Inflammatory macrophage treated with lipopolysaccharide for 1 hour (primary cell): ENCODE measurements at places on chromosomes 16 and 17.

GRCh38 chr16:28291651-28292626, at the start of gene SBK1:
Gene SBK1, plus strand, starts transcription at chr16:28292525. Its CDS starts 24,867 bp downstream, at chr16:28317392.
- DNase-seq, result peak; percentile 21

- DNase-seq, result no peak
Measured at GRCh38 chr17:29215717-29216116, 30.9 kb upstream of the CRYBA1 start.

DNA sequence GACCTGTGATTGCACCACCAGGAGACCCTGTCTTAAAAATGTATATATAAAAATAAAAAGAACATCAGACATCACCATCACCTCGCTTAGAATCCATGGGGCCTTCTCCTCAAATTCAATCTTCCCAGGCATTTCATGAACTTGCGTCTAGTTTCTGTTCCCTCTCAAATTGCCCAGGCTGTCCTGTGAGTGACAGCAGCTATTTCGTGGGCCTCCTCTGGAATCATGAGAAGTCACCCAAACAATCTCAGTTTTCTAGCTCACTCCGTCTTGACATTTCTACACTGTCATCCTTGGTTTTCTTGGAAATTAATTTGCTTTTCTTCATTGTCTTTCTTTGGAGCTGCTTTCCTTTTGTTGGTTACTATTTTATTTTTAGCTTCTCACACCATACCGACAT, 7.3 kb downstream of the SLC52A1 start:
- peak; percentile 13 for DNase-seq

DNA sequence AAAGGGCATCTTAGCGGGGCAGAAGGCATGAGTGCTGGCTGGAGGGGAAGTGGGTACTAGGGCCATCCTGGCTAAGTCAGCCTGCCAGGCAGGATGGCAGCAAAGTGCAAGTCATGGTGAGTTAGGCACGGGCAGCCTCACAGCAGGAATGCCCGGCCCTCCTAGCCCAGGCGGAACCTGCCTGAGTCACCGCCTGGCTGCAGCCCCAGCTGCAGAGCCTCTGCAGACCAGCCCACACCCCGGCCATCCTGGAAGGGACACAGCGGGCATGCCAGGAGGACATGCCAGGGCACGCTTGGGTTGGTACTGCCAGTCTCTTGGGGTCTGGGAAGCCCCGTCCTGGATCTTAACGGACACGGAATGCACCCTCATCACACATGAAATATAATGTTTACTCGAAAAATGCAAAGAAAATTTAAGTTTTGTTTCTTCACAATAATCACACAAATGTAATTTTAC, 5.0 kb upstream of the ALDH3A1 start:
- DNase-seq, result peak; percentile 94

DNA sequence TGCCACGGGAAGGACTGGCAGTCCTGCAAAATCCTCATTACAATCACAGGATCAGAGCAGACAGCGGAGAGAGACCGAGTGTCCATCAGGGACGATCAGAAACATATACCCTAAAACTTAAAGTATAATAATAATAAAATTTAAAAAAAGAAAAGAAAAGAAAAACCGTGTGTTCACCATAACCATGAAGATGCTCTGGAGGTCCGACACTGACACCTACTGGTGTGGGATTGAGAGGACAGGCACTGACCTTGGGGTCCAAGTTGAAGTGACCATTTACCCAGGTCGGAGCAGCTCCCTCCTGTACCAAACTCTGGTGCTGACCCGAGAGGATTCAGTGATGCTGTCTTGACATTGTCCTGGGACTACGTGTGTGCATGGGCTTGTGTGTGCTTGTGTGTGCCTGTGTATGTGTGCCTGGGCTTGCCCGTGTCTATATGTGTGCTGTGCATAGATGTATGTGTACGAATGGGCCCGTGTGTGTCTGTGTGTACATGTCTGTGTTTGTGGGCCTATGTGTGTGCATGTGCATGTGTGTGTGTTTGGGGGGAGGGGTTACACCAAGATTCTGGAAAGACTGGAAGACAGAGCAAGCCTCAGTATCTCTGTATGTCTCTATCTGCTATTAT, 10.0 kb upstream of the CD300LD start:
- peak; percentile 45 for DNase-seq

DNA sequence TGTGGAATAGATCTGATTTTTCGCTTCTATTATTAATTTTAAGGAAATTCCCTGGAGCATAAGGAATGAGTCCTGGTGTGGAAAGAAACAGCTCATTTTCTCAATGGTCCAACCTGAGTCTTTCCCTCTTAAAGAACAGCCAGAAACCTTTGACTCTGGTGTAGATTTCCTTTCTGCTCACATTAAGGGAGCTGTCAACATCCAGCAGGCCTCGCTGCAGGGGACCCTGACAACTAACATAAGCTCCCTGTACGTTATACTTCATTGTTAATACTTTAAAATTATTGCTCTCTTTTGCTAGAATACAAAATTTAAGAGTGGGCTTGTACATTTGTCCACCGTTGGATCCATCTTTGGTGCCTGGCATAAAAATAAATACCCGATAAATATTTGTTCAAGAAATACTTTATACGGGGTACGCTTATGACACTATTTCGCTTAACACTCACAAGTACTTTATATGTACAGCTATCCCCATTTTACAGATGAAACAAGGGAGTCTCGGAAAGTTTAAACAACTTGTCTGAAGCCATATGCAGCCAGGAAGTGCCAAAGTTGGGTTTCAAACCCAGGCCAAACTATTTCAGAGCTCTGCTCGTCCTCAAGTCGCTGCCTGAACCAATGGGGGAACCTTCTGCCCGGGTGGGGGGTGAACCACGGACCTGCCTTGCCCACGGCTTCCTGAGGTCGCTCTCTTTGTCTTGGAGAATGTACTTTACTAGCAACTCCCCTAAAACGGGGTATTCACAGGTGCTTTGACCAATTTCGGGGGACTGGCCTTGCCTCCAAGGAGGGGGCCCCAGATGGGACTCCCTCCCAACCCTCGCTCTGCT, 611 bp downstream of the SMARCE1 start:
- peak; percentile 36 for DNase-seq

- no peak for DNase-seq
Measured at GRCh38 chr16:81746566-81746965, 32.5 kb upstream of the PLCG2 start.

DNA sequence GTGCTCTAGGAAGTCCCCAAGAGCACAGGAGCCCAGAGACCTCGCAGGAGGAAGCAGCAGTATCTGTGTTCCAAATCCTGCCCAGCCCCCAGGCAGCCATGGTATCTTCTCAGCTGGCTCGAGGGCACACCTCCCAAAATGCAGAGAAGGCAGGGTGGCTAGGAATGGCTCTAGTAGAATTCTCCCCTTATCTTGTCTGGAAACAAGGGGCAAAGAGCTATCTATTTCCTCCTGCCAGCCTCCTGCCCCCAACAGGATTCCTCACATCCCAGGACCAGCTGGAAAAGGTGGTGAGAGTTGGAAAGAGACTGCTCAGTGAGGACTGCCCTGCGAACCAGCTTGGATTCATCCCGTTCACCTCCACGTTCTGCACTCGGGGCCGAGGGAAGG, 8.6 kb upstream of the TSPOAP1 start:
- DNase-seq, result peak; percentile 29

DNA sequence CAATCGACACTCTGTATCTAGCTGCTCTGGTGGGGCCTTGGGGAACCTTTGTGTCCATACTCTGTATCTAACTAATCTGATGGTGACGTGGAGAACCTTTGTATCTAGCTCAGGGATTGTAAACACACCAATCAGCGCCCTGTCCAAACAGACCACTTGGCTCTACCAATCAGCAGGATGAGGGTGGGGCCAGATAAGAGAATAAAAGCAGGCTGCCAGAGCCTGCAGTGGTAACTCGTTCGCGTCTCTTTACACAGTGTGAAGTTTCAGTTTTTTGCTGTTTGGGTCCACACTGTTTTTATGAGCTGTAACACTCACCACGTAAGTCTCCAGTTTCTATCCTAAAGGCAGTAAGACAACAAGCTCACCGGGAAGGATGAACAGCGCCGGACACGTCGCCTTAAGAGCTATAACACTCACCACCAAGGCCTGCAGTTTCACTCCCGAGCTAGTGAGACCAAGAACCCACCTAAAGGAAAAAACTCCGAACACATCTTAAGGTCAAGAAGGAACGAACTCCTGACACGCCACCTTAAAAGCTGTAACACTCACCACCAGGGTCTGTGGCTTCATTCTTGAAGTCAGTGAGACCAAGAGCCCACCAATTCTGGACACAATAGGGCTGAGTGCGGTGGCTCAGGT, 64.6 kb downstream of the KPNA2 start:
- no peak for DNase-seq

- no peak for DNase-seq
Measured at GRCh38 chr17:28705074-28705659, 6.5 kb downstream of the PROCA1 start.

DNA sequence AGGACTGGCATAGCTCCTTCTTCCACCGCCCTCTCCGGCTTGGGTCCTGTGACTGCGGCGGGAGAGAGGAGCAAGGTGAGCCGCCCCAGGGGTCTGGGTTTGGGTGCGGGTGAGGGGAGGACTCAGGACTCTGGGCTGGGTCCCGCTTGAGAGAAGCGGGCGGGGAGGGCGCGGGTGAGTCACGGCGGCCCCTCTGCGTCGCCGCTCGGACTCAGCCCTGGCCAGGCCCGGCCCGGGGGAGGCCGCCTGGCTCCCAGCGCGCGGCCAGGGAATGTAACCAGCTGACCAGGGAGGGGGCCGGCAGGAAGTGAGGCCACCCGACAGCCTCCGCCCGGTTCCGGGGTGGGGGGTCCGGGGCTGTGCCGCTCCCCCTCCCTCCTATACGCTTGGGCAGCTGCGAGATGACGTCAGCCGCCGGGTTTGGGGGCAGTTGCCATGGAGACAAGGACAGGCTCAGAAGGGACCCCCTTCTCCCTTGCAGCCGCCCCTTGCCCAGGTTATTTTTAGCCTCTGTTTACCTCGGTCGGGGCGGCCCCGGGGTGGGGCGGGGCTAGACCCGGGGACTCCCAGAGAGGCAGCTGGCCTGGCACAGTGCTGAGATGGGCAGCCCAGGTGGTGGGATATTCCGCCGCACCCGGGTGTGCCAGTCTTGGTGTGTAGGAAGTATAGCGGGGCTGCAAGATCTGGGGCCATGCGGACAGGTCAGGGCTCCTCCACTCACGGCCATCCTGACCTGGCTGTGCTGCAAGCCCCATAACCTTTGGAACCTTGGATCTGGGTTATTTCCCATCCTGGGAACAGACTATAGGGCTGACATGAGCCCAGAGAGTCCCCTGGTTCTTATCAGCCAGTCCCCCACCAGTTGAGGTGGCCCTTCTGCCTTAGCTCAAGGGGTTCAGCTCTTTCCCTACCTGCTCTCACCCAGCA, 1.6 kb downstream of the RIPOR1 start:
- peak; percentile 79 for DNase-seq

GRCh38 chr16:66776457-66776856, 24.9 kb downstream of the TERB1 start:
- DNase-seq, result no peak

GRCh38 chr17:29630630-29631193, 8.0 kb upstream of the CORO6 start:
- no peak for DNase-seq

DNA sequence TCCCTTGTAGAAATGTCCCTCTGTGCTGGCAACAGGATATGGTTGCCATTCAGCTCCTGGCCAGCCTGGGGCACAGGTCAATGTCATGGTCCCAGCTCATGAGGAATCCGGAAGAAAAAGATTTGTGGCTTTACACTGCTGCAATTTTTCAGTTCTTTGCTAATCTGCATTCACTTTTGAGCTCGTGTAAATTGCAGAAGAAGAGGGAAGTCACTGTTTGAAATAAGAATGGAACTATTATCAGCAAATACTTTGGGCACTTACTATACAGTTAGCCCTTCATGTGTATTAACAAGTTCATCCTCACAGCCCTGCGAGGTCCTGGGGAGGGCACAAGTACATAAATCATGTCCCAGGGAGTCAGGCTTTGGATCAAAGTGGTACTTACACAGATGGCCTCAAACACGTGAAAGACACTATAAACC, 14.2 kb downstream of the SLC47A2 start:
- no peak for DNase-seq

DNA sequence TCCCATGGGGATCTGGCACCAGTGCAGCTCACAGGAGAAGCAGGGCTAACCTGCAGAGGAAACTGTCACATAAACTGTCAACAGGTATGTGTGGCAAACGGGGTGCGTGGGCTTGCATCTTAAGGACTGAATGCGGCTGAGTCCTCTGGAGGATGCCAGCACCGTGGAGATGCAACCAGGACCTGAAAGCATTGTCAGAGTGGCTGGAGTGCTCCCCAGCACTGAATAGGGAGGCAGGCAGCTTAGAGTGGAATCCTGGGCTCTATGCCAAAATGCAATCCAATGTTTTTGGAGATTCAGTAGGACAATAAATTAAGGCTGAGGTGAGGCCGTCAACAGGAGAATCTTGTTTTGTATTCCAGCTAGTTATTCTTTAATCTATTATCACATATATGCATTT, 21.3 kb upstream of the SALL1 start:
- DNase-seq, result no peak

DNA sequence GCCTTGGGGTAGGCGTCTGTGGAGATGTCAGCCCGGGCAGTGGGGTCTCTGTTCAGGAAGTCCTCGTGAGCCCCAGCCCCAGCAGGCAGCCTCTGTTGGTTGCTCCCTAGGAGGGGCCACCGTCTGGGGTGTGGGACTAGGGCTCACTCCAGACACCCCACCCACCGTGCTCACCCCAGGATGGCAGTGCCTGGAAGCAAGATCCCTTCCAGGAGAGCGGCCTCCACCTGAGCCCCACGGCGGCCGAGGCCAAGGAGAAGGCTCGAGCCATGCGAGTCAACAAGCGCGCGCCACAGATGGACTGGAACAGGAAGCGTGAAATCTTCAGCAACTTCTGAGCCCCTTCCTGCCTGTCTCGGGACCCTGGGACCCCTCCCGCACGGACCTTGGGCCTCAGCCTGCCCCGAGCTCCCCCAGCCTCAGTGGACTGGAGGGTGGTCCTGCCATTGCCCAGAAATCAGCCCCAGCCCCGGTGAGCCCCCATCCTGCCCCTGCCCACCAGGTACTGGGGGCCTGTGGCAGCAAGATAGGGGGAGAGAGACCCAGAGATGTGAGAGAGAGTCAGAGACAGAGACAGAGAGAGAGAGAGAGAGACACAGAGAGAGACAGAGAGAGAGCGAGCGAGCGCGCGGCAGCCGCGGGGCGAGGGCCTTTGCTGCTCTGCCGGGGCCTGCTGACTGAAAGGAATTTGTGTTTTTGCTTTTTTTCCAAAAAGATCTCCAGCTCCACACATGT, 9.8 kb downstream of the NTHL1 start:
- no peak for DNase-seq

- DNase-seq, result no peak
Measured at GRCh38 chr16:65845466-65846209, 520.9 kb upstream of the CDH5 start.

DNA sequence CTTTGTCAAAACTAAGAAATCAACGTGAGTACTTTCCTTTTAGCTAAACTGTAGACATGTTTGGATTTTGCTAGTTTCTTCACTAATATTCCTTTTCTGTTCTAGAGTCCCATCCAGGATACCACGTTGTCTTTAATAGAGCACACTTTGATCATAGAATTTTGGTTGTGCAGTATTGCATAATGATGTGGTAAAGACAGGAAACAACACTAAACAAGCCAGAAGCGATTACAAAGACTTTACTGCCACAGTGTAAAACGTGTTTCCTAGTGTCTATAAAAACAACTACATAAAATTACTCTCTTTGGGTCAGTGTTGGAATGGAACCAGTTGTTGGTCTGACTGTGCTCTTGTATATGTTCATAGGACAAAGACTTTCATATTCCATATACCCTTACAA, 19.3 kb downstream of the SHISA9 start:
- DNase-seq, result no peak

- DNase-seq, result no peak
Measured at GRCh38 chr17:69434164-69434579, 19.7 kb downstream of the MAP2K6 start.
